Brain microvascular endothelial cell (primary cell): ENCODE measurements at places on chromosomes 6 and 20.

DNA sequence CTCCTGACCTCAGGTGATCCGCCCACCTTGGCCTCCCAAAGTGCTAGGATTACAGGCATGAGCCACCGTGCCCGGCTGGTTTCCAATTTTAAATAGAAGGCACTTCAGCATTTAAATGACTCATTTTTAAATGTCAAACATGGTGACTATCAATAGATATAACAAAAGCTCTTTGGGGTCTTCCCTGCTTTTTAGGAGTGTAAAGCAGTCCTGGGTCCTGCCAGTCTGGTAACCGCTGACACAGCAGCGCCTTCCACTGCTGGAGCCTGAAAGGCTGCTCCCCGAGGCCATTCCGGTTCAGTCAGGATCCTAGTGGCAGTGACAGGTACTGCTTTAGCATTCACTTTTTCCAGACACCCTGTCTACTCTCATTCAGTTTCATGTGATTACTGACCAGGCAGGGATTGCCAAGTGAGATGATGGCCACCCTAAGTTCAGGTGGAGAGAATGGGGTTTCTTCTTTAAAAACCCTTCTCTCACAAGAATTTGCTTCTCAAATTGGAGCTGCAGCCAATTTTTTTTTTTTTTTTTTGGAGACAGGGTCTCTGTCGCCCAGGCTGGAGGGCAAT lies 5.1 kb downstream of the DIDO1 start:
- DNase-seq: peak; percentile 63

GRCh38 chr20:10404959-10405530 lies 29.0 kb downstream of the MKKS start:
- DNase-seq: no peak

DNA sequence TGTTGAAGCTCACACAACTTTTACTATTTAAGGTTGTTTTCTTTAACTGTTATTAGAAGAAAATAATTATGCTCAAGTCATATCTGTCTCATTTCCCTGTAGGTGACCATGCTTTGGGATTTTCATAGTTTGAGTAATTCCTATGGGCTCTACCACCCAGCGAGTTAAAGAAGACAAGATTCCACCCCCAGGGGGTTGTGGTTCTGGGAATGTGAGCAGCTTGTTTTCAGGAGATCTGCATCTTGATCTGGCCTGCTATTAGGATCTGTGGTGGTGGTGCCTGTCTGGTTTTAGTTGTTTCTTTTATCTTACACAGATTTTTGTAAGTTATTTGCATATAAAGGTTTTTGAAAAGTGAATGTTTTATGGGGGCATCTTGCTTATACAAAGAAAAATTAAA lies 20.2 kb upstream of the REV3L start:
- DNase-seq: peak; percentile 32

GRCh38 chr20:51442602-51443001 lies 99.9 kb downstream of the NFATC2 start:
- DNase-seq: no peak

DNA sequence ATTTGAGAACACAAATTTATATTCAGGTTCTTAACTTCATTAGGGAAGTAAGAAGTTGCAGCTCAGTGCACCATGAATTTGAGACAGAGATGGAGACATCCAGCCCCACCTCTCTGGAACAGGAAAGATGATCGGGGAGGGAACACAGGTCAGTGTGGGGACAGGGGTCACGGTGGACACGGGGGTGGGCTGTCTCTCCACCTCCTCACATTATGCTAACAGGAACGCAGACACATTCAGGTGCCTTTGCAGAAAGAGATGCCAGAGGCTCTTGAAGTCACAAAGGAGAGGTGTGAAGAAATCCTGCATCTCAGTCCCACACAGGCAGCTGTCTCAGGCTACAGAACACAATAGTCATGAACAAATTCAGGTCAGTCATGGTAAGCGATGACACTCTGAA lies 3.1 kb downstream of the HLA-C start:
- DNase-seq: no peak

DNA sequence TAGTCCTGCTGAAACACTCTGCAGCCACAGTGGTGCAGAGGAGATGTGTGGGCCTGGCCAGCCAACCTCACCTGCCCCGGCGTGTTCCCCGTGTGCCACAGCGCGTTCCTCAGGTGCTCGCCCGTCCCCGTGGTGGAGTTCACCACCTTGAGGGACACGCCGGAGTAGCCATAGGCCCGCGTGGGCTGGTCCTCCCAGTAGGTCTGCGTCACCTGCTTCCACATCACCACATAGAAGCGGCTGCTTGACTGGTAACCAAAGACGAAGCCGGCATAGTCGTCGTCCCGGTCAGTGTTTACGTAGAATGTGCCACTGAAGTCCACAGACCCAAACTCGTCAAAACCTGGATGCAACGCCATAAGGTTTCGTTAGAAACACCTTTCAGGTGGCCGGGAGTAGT lies 31.5 kb downstream of the THBS2 start:
- no peak for DNase-seq

DNA sequence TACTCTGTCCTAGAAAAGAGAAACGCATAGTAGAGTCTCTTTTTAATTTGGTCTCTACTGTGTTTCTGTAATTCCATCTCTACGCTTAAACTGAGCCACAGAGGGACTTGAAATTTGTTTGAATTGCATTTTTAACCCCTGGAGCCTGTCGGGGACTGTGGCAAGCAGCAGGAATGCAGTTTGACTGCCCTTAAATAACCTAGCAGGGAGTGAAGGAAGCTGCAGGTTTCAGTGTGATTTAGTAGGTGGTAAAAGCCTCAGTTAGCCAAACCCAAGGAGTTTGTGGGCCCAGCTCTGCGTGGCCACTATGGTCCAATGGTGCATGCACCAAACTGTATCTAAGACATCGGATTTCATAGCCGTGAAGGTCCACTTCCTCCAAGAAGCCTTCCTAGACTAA lies 70.3 kb upstream of the MC3R start:
- no peak for DNase-seq

DNA sequence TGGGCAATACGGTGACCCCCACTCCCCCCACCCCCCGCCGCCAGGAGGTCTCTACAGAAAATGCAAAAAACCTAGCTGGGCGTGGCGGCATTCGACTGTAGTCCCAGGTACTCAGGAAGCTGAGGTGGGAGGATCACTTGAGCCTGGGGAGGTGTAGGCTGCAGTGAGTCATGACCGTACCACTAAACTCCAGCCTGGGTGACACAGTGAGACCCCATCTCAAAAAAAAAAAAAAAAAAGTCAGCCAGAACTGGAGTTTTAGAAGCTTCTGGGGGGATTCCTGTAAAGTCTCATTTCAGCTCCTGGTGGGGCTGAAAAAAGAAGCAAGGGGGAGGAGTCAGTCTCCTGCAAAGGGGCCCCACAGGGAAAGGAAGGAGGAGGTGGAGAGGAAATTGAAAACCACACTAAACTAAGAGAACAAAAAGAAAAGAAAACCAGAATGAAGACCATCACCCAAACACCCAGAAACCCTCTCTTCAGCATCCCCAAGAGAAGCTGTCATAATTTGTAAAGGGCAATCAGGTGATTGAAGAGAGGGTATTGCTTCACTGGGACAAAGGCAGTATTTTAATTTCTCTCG lies 50.4 kb downstream of the NOL4L start:
- DNase-seq: no peak

DNA sequence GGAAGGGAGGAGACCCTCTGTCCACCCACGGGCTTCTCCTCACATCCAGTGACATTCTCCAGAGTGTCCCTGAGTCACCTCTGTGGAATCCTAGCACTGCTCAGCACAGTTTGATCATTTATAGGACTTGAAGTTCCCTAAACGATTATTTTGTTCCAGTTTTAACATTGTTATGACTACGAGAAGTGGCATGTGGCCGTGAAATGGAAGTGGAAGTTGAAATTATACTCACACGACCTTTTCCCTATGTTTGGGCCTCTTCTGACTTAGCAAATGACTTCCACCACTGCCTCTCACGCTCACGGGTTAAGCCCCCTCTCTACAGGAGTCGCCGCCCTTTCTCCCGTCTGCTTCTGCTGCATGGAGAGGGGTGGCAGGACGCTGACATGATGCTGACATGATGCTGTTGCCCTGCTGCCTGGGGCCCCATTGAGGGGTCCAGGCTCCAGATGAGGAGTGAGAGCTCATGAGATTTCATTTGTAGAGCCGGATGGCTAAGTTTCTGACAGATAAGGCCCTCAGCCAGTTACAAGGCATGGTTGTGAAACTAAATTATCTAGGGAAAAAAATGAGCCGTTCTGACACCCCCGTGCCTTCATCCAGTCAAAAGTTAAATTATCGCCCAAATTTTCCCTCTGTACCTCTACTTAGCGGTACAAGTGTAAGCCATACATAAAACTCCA lies 153.6 kb upstream of the UST start:
- peak; percentile 75 for DNase-seq

DNA sequence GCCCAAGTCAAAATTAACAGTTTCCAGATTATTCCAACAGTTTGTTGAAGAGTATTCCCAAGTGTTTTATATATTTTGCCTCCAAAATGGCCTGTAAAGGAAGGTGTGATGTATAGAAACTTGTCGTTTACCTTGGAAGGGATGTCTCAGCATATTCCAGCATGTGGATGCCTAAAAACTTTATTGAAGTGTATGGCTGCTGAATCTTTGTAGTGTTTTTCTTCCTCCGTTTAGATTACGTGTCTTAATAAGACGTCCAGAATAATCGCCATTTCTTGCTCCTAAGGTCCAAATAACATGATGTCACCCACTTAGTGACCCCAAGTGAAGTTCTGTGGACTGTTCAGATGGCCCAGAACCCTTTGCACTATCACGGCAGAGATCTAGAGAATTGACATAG lies 18.0 kb upstream of the SF3B5 start:
- DNase-seq: no peak

DNA sequence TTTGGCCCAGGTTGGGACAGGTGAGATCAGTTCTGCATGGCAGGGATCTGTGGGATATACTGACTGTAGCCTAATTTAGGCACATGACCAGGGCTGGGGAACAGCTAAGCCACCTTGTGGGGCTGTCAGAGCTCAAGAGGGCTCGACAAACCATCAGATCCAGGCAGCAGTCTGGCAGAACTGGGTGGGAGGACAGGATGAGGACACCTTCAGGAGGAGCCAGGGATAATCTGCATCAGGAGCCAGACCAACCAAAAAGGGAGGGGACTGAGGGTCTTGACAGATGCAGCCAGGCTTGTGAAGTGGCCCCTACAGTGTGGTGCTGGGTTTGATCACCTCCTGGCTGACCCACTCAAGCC lies 123.4 kb downstream of the MAFB start:
- DNase-seq: no peak

DNA sequence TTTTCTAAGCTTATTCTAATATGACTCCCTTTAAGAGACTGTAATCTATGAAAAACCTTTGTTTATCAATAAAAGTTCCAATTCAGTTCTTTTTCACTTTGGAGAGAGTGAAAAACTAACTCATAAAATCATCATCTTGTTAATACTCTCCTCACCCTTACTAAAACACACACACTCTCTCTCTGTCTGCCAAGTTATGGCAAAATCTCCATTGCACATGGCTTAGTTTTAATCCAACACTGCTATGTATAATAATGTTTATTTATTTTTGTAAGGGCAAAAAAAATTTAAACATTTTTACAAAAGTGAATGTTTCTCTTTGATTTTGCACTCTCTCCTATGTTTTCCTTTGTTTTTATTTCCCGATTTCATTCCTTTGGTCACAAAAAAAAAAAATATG lies 253.2 kb downstream of the BMP7 start:
- DNase-seq: no peak

- DNase-seq: no peak
Measured at GRCh38 chr20:61140576-61140975, 111.5 kb upstream of the CDH4 start.

DNA sequence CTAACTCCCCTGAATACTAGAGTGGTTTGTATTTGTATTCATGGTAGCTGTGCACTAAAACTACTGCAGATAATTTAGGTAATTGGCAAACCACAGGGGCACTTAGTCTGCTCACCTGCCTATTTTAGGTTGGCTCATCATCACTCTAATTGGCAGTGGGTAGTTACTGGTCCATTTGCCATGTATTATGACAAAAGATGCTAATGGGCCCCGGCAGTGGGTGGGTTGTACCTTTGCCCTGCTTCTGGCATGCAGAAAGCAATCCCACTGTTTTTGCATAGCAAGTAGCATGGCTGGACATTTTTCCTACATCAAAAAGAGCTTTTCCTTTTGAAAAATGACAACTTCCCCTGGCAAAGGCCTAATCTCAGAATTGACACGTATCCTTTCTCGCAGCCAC lies 741.4 kb upstream of the MAP3K7 start:
- DNase-seq: no peak

GRCh38 chr20:59972037-59972801 lies 14.0 kb downstream of the CDH26 start:
- no peak for DNase-seq
